Naive thymus-derived CD4-positive, alpha-beta T cell (primary cell): ENCODE measurements at places on chromosomes 6 and 20. TPM values are rescaled to one million over a fixed set of nuclear protein-coding genes. Genes with fewer than 3 reads are reported as not detected.

GRCh38 chr6:125153391-125154117, at the start of gene TPD52L1:
Gene TPD52L1, plus strand, starts transcription at chr6:125153773. Its CDS starts 179 bp downstream, at chr6:125153952.
- peak; percentile 53 for DNase-seq
- no peaks in the 10 kb centered on the region for H3K4me1 ChIP-seq
- no peaks in the 10 kb centered on the region for H3K36me3 ChIP-seq
- H3K4me3 ChIP-seq, result peak within 1 kb of the TSS; percentile 55
- peaks cover 4% of the 10 kb centered on the region for H3K27me3 ChIP-seq
- H3K27ac ChIP-seq, result no peak within 1 kb of the TSS

DNA sequence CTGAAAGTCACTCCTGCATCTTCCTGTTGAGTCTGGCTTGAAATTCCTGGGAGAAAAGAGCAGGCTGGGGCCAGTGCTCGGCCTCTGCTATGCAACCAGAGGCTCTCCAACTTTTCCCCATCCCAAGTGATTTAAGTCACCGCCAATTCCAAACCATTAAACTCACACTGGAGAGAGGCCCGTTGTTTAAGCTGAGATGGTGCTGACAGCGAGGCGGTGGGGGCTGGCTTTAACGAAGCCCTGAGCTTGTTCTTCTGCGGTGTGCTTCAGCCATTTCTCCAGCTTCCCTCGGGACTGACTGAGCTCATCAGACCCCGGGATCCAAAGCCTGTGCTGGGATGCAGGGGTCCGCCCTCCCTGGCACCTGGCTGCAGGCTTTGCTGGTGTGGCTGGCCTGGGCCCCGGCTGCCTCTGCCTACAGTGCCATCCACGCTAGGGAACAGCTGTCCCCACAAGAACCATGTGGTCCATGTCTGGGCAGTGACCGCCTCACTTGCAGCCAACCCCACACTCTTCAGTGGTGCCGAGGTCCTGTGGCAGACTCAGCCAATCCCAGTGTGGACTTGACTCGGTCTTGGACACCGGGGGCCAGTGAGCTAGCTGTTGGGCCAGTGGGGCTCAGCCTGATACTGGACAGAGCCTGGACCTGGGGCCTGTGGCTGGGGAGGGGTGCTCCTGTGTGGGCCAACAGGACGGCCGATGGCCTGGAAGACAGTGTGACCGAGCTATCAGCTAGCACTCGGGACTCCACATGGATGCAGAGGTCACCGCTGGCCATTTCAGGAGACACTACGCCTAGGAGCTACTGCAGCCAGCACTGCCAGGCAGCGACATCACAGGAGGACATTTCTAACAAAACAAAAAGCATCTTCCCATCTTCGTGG, 21.2 kb downstream of the RAMACL start:
- DNase-seq, result no peak
- H3K27ac ChIP-seq, result no peak overlapping the region
- H3K27me3 ChIP-seq, result no peaks in the 10 kb centered on the region
- H3K4me3 ChIP-seq, result no peak overlapping the region
- no peaks in the 10 kb centered on the region for H3K4me1 ChIP-seq

GRCh38 chr6:128841518-128841917, 41.4 kb upstream of the LAMA2 start:
- no peaks in the 10 kb centered on the region for H3K36me3 ChIP-seq
- no peak for DNase-seq
- no peak overlapping the region for H3K4me3 ChIP-seq
- no peaks in the 10 kb centered on the region for H3K27me3 ChIP-seq
- H3K27ac ChIP-seq, result no peak overlapping the region

DNA sequence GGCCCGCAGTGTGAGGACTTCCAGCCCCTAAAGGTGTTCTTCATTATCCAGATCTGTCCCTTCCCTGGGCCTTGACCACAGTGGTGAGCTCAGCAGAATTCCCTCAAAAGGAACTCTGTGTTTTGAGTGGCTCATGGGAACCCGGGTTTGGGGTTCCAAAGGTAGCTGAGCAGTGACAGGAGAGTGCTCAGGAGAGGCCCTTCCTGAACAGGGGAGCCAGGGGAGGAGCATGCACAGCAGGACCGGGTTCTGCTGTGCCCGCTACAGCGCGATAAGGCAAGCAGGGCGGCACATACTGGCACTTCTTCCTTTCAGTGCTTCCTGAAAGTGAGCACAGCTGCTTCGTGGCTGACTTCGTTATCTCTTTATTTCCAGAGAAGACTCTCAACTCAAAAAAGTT, 88.3 kb downstream of the SSR1 start:
- no peak overlapping the region for H3K4me3 ChIP-seq
- H3K4me1 ChIP-seq, result no peaks in the 10 kb centered on the region
- DNase-seq, result no peak
- H3K27me3 ChIP-seq, result no peaks in the 10 kb centered on the region

- H3K27ac ChIP-seq, result no peak overlapping the region
- no peaks in the 10 kb centered on the region for H3K27me3 ChIP-seq
- no peaks in the 10 kb centered on the region for H3K36me3 ChIP-seq
- H3K4me1 ChIP-seq, result no peaks in the 10 kb centered on the region
- H3K4me3 ChIP-seq, result no peak overlapping the region
These were observed 1.7 kb downstream of the SYCP2 start for GRCh38 chr20:59931511-59932312.

DNA sequence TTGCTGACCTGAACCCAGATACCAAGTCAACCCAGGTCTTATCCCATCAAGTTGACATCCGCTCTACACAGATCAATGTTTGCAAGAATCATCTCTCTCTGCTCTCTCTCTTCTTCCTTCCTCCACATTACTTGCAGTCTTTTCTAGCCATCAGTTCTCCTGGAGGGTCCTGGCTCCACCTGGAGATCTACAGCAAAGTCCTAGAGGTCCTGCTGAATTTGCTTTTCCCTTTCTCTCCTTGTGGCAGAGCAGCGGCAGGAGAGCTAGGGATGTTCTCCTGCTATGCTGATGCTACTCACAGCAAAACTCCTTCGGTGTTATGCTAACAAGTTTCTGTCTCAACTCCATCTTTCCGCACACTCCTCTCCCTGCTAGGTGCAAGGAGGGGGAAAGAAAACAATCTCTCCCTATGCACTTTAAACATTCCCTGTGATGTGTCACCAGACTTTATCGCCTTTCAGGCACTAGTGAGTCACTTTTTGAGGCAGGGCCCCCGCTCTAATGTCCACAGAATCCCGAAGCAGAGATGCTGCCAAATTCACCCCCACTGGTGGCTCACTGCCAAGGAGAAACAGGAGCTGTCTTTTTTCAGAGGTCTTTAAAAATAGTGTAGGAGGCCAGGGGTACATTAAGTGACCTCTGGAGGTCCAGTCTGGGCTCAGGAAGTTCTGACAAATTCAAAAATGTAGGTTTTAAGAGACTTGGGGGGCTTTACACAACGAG, 62.6 kb downstream of the FAM50B start:
- H3K4me1 ChIP-seq, result peaks cover 26% of the 10 kb centered on the region
- H3K4me3 ChIP-seq, result no peak overlapping the region
- H3K36me3 ChIP-seq, result no peaks in the 10 kb centered on the region
- no peaks in the 10 kb centered on the region for H3K27me3 ChIP-seq

DNA sequence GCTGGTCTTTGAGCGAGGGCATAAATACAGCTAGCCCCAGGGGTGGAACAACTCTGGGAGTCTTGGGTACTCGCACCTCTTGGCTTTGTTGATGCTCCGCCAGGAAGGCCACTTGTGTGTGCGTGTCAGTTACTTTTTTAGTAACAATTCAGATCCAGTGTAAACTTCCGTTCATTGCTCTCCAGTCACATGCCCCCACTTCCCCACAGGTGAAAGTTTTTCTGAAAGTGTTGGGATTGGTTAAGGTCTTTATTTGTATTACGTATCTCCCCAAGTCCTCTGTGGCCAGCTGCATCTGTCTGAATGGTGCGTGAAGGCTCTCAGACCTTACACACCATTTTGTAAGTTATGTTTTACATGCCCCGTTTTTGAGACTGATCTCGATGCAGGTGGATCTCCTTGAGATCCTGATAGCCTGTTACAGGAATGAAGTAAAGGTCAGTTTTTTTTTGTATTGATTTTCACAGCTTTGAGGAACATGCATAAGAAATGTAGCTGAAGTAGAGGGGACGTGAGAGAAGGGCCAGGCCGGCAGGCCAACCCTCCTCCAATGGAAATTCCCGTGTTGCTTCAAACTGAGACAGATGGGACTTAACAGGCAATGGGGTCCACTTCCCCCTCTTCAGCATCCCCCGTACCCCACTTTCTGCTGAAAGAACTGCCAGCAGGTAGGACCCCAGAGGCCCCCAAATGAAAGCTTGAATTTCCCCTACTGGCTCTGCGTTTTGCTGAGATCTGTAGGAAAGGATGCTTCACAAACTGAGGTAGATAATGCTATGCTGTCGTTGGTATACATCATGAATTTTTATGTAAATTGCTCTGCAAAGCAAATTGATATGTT, 19.2 kb downstream of the IRF4 start:
- H3K4me3 ChIP-seq, result no peak overlapping the region
- DNase-seq, result no peak
- no peaks in the 10 kb centered on the region for H3K36me3 ChIP-seq
- H3K27me3 ChIP-seq, result no peaks in the 10 kb centered on the region

DNA sequence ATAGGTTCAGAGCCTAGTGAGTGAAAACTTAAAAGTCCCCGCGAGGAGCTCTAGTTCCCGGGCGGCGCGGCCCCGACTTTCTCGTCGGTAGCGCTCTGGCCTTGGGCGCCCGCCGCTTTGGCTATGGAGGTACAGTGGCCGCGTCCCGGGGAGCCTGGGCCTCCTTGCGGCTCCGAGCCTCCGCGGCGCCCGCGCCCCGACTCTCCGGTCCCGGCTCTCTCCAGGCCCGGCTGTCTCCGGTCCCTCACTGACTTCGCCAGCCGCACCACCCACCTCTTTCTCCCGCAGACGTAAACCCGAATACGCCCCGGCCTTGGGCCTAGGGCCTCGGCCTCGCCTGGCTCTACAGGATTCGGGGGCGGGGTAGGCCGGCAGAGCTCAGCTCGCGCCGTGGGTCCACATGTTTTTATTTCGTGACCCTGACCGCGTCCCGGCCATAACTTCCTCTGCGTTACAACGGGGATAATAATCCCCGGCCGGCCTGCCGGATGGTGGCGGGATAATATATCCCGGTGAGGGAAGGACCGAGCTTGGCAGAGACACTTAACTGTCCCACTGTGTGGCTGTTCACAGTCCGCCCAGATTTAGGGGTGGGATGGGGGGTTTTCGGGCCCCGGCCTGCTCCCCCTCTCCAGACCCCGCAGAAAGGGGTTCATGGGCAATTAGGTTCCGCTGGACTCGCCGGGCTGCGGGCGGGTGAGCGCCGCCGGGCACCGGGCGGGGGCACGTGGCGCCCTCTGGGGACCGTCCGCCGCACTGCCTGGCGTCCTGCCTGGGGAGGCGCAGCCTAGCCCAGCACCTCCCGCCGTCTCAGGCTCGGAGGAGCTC, 10.0 kb upstream of the TBX18 start:
- no peak for DNase-seq
- H3K4me1 ChIP-seq, result no peaks in the 10 kb centered on the region
- H3K27me3 ChIP-seq, result peaks cover 8% of the 10 kb centered on the region

DNA sequence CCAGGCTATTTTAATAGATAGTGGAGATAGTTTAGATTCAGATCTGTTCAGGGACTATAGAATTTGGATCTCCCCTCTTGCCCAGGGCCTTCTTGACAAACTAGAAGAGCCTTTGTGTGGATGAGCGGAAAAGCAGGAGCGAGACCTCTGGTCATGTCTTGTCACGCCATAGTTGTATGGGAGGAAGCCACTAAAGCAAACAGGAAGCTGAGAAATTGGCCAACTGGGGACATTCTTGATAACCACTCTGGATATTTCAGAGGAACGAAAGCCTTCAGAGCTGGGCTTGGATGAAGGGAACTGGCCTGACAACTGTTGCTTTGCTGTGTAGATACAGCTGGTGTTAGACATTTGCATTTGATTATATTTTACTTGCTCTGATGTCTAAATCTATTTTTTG, 54.1 kb upstream of the EXOC2 start:
- no peaks in the 10 kb centered on the region for H3K36me3 ChIP-seq
- no peak overlapping the region for H3K27ac ChIP-seq
- no peak overlapping the region for H3K4me3 ChIP-seq
- H3K4me1 ChIP-seq, result no peaks in the 10 kb centered on the region
- H3K27me3 ChIP-seq, result no peaks in the 10 kb centered on the region
- no peak for DNase-seq

DNA sequence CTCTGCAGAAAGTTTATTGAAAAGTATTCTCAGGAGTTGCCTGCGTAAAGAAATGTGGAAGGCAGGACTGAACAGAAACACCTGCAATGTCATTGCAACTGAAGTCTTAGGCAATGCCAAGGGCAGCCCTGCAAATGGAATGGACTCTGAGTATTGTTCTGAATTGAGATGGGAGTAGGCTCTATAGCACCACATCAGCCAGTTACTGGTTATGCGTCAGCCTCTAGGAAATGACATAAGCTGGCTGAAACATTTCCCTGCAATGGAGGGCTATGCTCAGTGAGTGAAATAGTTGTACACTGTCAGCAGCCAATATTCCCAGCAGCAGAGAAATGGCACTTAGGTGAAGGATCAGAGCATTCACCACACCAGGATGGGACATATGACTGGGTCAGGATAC, 13.8 kb upstream of the GJE1 start:
- no peak overlapping the region for H3K4me3 ChIP-seq
- no peaks in the 10 kb centered on the region for H3K4me1 ChIP-seq
- DNase-seq, result no peak

- DNase-seq, result peak; percentile 24
- H3K27me3 ChIP-seq, result no peaks in the 10 kb centered on the region
- no peak overlapping the region for H3K4me3 ChIP-seq
- H3K27ac ChIP-seq, result no peak overlapping the region
These were observed 77.9 kb upstream of the RALY start for GRCh38 chr20:33915726-33916331.

- H3K36me3 ChIP-seq, result no peaks in the 10 kb centered on the region
- no peaks in the 10 kb centered on the region for H3K27me3 ChIP-seq
- peak; percentile 93 for DNase-seq
- H3K4me1 ChIP-seq, result peaks cover 40% of the 10 kb centered on the region
These were observed 590 bp downstream of the HIVEP2 start for GRCh38 chr6:142944124-142945048.

Gene DYNLT2
- 0.58 TPM for polyA plus RNA-seq

Gene SPAG4
- not detected for polyA plus RNA-seq

Gene CPNE5
- polyA plus RNA-seq, result 0.52 TPM

Gene PDCD2
- polyA plus RNA-seq, result 128 TPM

Gene HLA-G
- 1.0 TPM for polyA plus RNA-seq

Gene TFAP2D
- polyA plus RNA-seq, result not detected

Gene SEC23B
- 53.4 TPM for polyA plus RNA-seq

Gene ZBTB46
- polyA plus RNA-seq, result 0.04 TPM

Gene PCSK2
- polyA plus RNA-seq, result not detected

Gene AGER
- not detected for polyA plus RNA-seq
